A673 (cell line): ENCODE measurements at places on chromosomes 5 and 9.

DNA sequence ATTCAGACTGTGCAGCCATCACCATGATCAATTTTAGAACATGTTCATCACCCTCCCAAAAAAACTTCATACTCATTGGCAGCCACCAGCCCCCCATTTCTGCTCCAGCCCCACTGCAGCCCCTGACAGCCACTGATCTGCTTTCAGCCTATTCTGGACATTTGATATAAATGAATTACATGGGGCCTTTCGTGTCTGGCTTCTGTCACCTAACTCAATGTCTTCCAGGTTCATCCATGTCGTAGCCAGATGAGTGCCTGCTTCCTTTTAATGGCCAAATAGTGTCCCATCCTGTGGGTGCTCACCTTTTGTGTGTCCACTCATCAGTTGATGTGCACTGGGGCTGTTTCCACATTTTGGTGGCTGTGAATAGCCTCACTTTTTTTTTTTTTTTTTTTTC lies 63.5 kb downstream of the HMCN2 start:
- DNase-seq: no peak

DNA sequence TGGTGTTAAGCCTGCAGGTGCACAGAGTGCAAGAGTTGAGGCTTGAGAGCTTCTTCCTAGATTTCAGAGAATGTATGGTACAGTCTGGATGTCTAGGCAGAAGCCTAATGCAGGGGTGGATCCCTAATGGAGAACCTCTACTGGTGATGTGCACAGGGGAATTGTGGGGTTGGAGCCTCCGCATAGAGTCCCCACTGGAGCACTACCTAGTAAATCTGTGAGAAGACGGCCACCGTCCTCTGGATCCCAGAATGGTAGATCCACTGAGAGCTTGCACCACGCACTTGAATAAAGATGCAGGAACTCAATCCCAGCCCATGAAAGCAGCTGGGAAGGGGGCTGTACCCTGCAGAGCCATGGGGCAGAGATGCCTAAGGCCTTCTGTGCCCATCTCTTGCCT lies 699.4 kb upstream of the FAM174A start:
- no peak for DNase-seq

DNA sequence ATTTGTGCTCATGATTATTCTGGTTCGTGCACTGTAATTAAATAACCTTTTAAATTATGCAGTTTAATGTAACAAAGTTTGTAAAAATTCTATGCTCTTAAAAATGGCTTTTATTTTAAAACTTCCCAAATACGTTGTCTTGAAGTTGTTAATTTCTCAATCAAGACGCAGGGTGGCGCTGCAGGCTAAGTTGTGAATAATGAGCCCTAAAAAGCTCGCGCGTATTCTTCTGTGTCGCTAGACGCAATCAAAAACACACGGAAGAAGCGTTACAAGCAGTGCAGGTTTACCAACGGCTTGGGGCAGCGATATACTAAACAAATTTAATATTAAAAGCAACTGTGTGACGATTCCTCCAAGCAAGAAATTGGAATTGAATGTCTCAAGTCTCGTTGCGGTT lies at the start of gene PCDHB4:
PCDHB4 (plus strand) TSS at position 256 of the 400 bp plus-strand sequence. CDS start 181 bp downstream, outside the sequence.
- peak; percentile 22 for DNase-seq

- DNase-seq: no peak
Measured at GRCh38 chr5:125301711-125302110, 555.3 kb upstream of the ZNF608 start.

GRCh38 chr9:113588242-113588810 lies 124.8 kb downstream of the RGS3 start:
- no peak for DNase-seq

DNA sequence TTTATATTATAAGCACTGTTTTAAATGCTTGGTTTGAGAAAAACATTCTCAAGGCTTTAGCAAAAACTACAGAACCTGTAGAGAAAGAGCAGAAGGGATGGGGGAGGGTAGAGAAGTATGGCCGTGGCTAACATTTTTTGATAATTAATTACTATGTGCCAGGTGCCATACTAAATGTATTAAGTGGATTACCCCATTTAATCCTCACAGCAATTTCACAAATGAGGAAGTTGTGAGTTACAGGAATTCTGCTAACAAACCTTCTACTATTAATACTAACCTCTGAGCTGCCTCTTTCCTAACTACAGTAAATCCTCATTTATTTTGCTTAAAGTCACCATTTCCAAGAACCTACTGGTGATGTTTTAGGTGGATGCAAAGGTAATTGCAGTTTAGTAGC lies 157.9 kb downstream of the RNF180 start:
- no peak for DNase-seq
